Glutamatergic neuron (in vitro differentiated cells): ENCODE measurements at places on chromosomes 1 and 21.

DNA sequence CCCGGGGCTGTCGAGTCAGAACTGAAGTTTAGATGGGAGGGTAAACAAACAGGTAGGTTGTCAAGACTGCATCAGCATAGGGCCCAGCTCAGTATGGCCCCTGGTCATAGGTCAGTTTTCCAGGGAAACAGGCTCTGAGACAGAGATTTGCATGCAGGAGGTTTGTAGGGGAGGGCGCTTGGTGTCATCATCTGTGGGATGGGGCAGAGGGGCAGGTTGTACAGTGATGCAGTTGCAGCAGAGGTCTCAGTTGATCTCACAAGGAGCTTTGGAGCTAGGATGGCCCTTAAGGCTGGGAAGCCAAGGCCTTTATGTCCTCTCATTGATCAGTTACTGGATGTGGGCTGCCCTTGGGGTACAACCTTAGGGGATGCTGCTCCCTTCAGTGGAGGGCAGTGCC lies 38.5 kb upstream of the KCNA10 start:
- no peak for DNase-seq

GRCh38 chr1:35707601-35708440 lies 10.9 kb downstream of the C1orf216 start:
- peak; percentile 88 for DNase-seq

DNA sequence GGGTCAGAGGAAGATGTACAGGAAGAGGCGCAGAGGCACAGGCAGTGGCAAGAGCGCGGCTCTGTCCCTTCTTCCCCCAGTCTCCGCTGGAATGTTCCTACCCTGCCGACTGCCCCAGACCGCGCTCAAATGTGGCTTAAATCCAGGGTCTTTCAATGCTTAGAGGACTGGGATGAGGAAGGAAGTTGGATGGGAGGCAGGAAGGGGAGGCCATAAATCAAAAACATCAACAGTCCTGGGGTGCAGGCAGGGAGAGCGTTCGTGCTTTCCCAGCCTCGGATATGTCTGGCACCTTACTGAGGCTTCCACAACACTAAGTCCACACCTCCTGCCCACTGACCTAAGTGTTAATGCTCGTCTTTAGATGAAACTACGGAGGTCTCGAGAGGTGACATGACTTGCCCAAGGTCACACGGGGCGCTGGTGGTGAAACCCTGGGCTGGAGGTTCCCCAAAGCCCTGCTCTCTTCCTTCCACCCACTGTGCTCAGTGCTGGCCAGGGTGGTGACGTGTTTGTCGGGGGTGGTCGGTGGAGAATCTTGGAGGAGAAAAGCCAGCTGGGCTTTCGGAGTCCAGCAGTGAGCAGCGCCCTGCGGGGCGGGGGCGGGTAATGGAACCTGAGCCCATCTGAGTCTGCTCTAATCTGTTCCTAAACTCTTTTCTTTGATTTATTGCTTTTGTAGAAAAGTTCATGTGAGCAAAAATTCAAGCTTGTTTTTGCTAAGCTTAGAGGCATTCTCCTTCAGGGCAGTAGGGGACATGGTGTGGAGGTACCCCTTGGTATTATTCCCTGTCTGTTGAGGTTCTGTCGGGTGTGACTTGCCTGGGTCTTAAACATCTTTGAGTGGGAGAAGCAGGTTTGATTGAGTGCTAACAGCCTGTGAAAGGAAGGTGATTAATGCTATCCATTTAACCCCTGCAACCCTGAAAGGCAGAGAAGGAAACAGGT lies 708 bp downstream of the CDA start:
- no peak for DNase-seq

- DNase-seq, result peak; percentile 7
Measured at GRCh38 chr1:148161053-148161901, 9.2 kb upstream of the NBPF11 start.

GRCh38 chr1:18908911-18909771 lies 6.8 kb upstream of the ALDH4A1 start:
- DNase-seq, result no peak

DNA sequence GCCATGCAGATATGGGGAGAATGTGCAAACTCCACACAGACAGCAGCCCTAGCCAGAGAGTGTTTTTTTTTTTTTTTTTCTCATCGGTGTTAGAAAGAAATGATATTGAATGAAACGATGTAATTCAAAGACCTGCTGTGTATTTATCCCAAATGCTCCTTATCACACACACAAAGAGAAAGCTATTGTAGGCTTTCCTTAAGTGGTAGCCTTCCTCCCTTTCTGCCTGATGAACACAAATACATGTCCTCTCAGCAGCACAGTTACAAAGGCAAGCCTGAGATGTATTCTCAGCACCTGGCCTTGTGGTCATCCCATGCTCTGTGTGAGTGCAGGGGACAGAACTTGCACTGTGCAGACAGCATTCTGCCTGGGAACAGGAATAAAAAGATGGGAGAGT lies 93.8 kb downstream of the PLPPR5 start:
- no peak for DNase-seq

DNA sequence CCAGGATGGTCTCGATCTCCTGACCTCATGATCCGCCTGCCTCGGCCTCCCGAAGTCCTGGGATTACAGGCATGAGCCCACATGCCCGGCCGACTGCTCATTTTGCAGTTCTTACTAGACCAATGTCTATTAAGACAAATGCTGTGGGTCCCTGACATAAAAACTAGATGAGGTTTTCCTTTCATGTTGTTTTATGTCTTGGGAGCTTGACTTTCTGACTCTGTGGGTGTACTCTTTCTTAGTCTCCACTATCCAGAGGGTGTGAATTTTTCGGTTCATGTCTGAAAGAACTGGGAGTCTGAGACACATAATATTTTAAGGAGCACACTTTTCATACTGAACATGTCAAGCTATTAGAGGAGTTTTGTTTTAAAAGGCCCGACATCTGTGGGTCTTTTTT lies 744.9 kb upstream of the B3GALT2 start:
- DNase-seq, result no peak
